PC-3 (cell line): ENCODE measurements at places on chromosomes 12 and 14. TPM values are rescaled to one million over a fixed set of nuclear protein-coding genes. Genes with fewer than 3 reads are reported as not detected.

DNA sequence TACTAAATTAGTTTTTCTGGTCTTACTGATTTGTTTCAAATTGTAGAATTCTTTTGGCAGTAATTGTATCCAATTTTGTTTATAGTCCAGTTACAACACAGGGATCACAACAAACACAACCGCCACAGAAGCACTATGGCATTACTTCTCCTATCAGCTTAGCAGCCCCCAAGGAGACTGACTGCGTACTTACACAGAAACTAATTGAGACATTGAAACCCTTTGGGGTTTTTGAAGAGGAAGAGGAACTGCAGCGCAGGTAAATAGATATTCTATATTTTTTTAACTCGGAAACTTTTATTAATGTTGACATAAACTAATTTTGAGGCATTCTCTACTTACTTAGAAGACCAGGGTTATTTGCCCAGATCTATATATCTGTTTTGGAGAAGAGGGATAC, 17.8 kb downstream of the PAPOLA start:
- H3K27me3 ChIP-seq = no peaks in the 10 kb centered on the region
- H3K4me1 ChIP-seq = no peaks in the 10 kb centered on the region
- no peak overlapping the region for H3K4me3 ChIP-seq
- no peak for DNase-seq
- H3K36me3 ChIP-seq = peaks cover 18% of the 10 kb centered on the region
- H3K27ac ChIP-seq = no peak overlapping the region

DNA sequence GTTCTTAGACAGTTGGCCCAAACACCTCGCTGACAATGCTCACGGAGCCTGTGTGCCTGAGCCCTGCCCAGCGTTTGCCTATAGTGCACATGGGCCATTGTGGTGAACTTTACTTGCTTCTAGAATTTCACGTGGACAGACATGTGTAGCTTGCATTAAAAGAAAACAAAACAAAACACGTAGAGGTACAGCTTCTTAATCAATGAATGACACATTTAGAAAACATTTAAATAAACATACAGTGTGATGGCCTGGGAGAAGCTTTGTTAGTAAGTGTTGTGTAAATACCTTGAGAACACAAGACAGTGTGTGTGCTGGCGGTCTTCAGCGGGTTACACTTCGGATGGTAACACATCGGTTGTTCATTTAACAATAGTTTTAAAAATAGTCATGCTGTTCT, 38.1 kb downstream of the SMOC1 start:
- H3K36me3 ChIP-seq = no peaks in the 10 kb centered on the region
- DNase-seq = no peak
- no peaks in the 10 kb centered on the region for H3K4me1 ChIP-seq
- H3K27me3 ChIP-seq = peaks cover 94% of the 10 kb centered on the region
- no peak overlapping the region for H3K4me3 ChIP-seq

- no peak overlapping the region for H3K27ac ChIP-seq
- H3K4me3 ChIP-seq = no peak overlapping the region
- no peaks in the 10 kb centered on the region for H3K4me1 ChIP-seq
- no peak for DNase-seq
Measured at GRCh38 chr12:34404377-34405285, 382.3 kb downstream of the ALG10 start.

- peaks cover 37% of the 10 kb centered on the region for H3K27me3 ChIP-seq
- DNase-seq = no peak
- H3K4me3 ChIP-seq = no peak overlapping the region
- no peaks in the 10 kb centered on the region for H3K4me1 ChIP-seq
Measured at GRCh38 chr12:98185606-98186005, 329.8 kb upstream of the TMPO start.

- H3K4me1 ChIP-seq = peaks cover 5% of the 10 kb centered on the region; the same call in 1 of the 2 replicates
- no peaks in the 10 kb centered on the region for H3K36me3 ChIP-seq
- H3K4me3 ChIP-seq = no peak overlapping the region
- no peak for DNase-seq
Measured at GRCh38 chr12:29023436-29024076, 125.5 kb upstream of the FAR2 start.

- H3K27ac ChIP-seq = no peak overlapping the region
- peaks cover 72% of the 10 kb centered on the region for H3K36me3 ChIP-seq
- H3K4me3 ChIP-seq = no peak overlapping the region
- DNase-seq = no peak
- no peaks in the 10 kb centered on the region for H3K4me1 ChIP-seq
- H3K27me3 ChIP-seq = no peaks in the 10 kb centered on the region
Measured at GRCh38 chr14:73909681-73910080, 23.0 kb downstream of the ZNF410 start.

DNA sequence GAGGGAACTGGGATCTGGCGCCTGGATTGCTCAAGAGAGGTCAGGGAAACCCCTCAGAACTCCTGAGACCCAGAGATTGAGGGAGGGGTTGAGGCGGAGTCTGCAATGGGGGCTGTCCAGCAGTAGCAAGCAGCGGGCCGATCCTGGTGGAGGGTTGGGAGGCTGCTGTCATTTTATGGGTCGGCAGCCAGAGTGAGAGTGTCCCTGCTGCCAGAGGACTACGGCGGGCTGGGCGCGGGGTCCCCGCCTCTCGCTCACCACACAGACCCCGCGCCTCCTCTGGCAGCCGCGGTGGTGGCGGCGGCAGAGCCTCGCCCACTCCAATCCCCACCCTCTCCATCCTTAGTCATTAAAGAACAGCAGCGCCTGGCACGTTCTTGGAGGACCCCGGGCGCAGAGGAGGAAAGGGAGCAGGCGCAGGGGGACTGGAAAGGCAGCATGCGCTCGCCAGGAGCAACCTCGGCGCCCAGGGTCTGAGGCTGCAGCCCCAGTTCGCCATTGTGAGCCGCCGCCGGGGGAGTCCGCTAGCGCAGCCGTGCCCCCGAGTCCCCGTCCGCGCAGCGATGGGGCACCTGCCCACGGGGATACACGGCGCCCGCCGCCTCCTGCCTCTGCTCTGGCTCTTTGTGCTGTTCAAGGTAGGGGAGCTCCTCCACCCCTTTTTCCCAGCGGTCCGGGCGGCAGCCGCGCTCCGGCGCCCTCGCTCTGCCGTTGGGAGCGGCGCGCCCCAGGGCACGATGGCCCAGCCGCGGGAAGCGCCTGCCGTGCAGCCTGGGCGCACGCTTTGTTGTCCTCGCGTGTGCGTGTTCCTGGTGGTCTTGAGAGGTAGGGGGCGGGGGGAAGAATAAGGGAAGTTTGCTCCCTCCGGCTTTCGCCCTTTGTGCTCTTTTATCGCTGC, at the start of gene PTPRO:
PTPRO (plus strand) TSS at position 345 of the 898 bp plus-strand sequence.
- H3K27ac ChIP-seq = no peak within 1 kb of the TSS
- H3K36me3 ChIP-seq = no peaks in the 10 kb centered on the region
- DNase-seq = no peak
- H3K4me3 ChIP-seq = no peak within 1 kb of the TSS
- no peaks in the 10 kb centered on the region for H3K4me1 ChIP-seq

GRCh38 chr12:52867642-52868041, 18.8 kb upstream of the KRT78 start:
- H3K36me3 ChIP-seq = no peaks in the 10 kb centered on the region

DNA sequence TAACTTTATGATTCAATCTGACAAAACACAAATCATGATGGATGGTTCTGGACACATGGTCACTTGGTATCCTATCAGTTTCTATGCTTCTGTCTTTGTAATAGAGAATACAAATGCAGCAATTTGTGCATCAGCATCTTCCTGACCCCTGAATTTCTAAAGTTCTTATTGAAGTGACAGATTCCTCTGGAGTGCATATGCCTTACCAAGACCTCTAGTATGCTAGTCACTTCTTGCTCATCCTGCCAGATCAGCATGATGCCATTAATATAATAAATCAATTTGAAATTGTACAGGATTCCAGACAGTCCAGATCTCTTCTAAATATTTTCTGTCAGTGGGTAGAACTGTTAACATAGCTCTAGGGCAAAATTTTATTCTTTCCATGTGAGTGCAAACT, 40.6 kb upstream of the GLIPR1 start:
- DNase-seq = no peak
- H3K27me3 ChIP-seq = no peaks in the 10 kb centered on the region
- H3K36me3 ChIP-seq = no peaks in the 10 kb centered on the region
- no peak overlapping the region for H3K4me3 ChIP-seq

DNA sequence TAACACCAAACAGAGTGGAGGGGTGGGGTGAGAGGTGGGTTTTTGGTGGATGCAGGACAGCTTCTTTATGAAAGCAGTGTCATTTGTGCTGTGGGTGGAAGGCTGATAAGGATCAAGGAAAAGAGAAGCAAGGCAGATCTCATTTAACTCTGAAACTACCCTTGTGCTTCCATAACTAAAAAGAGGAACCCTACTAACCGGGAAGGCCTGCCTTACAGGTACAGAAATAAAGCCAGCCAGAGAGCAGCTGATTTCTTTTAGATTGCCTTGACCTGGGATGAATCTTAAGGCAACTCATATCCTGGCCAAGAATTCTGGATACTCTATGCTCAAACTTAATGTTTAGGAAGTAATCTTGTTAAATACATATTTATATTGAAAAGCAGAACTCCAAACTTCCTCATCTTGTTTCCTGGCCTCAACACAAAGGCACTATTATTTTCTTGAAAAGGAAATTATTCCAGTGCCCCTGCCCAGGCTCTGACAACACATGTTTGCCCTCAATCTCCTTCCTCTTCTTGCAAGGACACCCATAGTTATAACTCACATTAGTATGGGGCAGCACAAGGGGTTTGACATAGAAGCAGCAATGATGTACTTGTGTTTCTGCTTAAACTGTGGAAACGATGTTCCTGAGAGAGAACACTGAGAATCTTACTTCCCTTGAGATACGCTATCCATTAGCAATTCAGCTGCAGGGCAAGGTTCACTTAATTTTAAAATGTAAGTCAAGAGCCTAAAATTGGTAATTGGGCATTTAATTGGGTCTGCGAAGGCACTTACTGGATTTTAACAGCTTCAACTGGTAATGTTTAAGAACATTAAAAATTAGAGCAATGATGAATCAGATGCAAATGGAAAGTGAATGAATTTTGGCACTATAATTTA, 173.7 kb downstream of the STXBP6 start:
- no peaks in the 10 kb centered on the region for H3K36me3 ChIP-seq
- H3K4me1 ChIP-seq = no peaks in the 10 kb centered on the region
- no peaks in the 10 kb centered on the region; the same call in 1 of the 2 replicates for H3K27me3 ChIP-seq
- no peak overlapping the region for H3K27ac ChIP-seq
- DNase-seq = no peak

DNA sequence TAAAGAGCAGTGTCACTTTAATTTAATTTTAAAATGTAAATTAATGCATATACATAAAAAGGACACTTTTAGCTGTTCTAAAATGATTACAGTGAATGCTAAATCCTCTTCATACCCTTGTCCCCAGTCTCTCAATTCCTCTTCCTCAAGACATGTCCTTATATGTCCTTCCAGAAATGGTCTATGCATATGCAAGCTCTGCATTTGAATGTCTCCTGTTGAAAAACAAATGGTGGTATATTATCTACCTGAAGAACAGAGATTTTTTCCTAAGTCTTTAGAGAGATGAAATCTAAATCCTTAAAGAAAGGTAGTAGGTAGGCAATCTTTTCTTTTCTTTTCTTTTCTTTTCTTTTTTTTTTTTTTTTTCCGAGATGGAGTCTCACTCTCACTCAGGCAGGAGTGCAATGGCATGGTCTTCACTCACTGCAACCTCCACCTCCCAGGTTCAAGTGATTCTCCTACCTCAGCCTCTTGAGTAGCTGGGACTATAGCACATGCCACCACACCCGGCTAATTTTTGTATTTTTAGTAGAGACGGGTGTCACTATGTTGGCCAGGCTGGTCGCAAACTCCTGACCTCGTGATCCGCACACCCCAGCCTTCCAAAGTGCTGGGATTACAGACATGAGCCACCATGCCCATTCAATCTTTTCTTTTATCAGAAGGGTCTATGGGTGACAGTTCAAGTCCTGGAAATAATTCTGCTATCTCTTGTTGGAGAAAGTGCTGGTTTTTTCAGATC, 180.5 kb downstream of the PRKCH start:
- no peak overlapping the region for H3K4me3 ChIP-seq
- no peaks in the 10 kb centered on the region for H3K36me3 ChIP-seq
- DNase-seq = no peak
- no peak overlapping the region for H3K27ac ChIP-seq
- peaks cover 6% of the 10 kb centered on the region; the same call in 1 of the 2 replicates for H3K4me1 ChIP-seq
- H3K27me3 ChIP-seq = no peaks in the 10 kb centered on the region

- H3K4me3 ChIP-seq = no peak overlapping the region
- H3K27ac ChIP-seq = no peak overlapping the region
- no peak for DNase-seq
- no peaks in the 10 kb centered on the region for H3K27me3 ChIP-seq
- peaks cover 18% of the 10 kb centered on the region for H3K4me1 ChIP-seq
Measured at GRCh38 chr14:102471921-102472790, 37.4 kb downstream of the ANKRD9 start.

GLIPR1L2 gene
- total RNA-seq = not detected in 2 replicates
